Effector memory CD4-positive, alpha-beta T cell (primary cell): ENCODE measurements at places on chromosomes 2 and 18.

GRCh38 chr18:39845631-39846030 lies 2109.4 kb upstream of the PIK3C3 start:
- DNase-seq, result no peak

GRCh38 chr2:167570370-167570769 lies 677.0 kb downstream of the STK39 start:
- DNase-seq, result no peak

- peak; percentile 21 for DNase-seq
These were observed 128.0 kb downstream of the ARL4C start for GRCh38 chr2:234368861-234369261.

- DNase-seq, result no peak
These were observed 161.0 kb upstream of the ZFP36L2 start for GRCh38 chr2:43387092-43388062.

GRCh38 chr2:65357959-65358294 lies 74.5 kb downstream of the SPRED2 start:
- no peak for DNase-seq

- no peak for DNase-seq
These were observed 37.0 kb upstream of the GRHL1 start for GRCh38 chr2:9914384-9915065.

GRCh38 chr2:152762202-152762601 lies 43.8 kb downstream of the ARL6IP6 start:
- DNase-seq, result no peak

DNA sequence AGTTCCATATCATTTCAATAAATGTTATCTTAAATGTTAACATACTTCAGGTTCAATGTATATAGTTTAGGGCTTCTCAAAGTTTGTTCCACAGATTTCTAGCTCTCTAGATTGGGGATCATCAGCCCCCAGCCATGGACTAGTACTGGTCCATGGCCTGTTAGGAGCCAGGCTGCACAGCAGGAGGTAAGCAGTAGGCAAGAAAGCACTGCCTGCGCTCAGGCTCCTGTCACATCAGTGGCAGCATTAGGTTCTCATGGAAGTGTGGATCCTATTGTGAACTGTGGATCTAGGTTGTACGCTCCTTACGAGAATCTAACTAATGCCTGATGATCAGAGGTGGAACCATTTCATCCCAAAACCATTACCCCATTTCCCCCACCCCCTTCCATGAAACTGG lies 531.1 kb downstream of the PARD3B start:
- no peak for DNase-seq

- no peak for DNase-seq
These were observed 304.6 kb upstream of the ZEB2 start for GRCh38 chr2:144824306-144825080.

GRCh38 chr2:69224512-69224837 lies 162.6 kb downstream of the GFPT1 start:
- no peak for DNase-seq
